ENCODE measurements at places on chromosomes 5 and 9.

DNA sequence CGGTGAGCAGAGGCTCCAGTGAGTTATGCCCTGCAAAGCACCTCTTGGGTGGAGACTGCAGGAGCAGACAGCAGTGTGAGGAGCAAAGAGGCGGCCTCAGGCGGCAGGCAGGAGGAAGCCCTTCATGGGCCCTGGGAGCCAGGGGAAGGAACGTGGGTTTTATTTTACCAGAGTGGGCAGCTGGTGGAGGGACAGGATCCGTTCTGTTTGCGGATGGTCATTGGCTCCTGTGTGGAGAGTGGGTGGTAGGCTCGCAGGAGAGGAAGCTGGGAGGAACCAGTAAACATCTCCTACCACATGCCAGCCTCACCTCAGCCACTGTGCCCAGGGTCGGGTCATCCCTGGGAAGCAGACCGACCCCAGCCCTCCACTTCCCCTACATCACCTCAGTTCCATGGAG lies 24.4 kb downstream of the HNRNPH1 start:
- DNase-seq, result no peak

- DNase-seq, result no peak
These were observed 52.1 kb downstream of the STRBP start for GRCh38 chr9:123216251-123216797.

- no peak for DNase-seq
These were observed 40.3 kb upstream of the GABRA6 start for GRCh38 chr5:161645264-161645663.

- DNase-seq, result no peak
These were observed 75.9 kb downstream of the LMNB1 start for GRCh38 chr5:126852841-126853271.

DNA sequence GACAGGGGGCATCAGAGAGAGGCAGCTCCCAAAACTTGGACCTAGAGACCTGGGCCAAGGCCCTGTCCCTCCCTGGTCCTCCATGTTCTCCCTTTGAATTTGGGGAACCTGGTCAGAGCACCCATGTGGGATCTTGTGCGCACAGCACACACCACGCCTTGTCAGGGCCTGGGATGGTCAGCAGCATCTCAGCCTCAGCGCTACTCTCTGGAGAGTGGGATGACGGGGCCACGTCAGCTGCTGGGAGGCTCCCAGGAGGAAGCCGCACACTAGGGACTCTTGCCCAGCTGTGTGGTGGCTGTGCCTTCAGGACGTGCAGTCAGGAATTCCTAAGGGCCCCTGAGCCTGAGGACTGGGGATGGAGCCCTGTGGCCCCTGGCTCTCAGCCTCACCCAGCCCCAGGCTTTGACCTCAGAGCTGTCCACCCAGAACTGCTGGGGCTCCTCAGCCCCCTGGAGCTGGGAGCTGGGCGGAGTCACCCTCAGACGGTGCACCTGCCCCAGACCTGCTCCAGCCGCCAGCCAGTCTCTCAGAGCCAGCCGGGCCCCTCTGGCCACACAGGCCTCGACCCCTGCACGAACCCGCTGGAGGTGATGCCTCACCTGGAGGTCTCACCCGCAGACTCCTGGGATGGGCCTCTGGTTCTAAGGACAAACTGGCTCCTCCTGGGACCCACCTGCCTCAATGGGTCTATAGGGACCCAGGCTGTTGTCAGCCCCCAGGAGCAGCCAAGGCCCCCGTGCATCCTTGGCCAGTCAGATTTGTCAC lies 38.3 kb upstream of the EGFL7 start:
- no peak for DNase-seq

- no peak for DNase-seq
These were observed 95.1 kb downstream of the BRINP1 start for GRCh38 chr9:119273984-119274665.

- DNase-seq, result no peak
These were observed 233.5 kb upstream of the WWC1 start for GRCh38 chr5:168057905-168058304.

GRCh38 chr5:146040527-146040926 lies 64.8 kb downstream of the PLAC8L1 start:
- DNase-seq, result no peak

DNA sequence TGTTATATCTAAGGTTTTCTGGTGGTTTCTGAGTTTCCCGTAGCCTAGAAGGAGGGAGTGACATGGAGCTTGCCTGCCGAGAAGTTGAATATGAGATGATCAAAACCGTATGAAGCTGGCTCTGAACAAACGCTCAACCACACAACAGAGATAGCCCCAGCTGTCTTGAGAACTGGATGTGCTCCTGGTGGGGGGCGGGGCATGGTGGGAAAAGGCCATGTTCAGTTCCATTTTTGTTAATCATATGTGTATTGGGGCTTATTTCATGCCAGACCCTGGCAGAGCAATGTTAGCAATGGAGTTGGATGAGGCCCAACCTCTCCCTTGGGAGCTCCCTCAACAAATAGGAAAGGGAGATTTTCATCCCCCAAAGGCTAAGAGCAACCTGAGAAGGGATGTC lies 4.8 kb downstream of the CCL19 start:
- DNase-seq, result no peak
